T-helper 1 cell (primary cell): ENCODE measurements at places on chromosomes 5 and 9.

GRCh38 chr9:33471361-33471760 is 2.4 kb downstream of the NOL6 start:
- DNase-seq: no peak

DNA sequence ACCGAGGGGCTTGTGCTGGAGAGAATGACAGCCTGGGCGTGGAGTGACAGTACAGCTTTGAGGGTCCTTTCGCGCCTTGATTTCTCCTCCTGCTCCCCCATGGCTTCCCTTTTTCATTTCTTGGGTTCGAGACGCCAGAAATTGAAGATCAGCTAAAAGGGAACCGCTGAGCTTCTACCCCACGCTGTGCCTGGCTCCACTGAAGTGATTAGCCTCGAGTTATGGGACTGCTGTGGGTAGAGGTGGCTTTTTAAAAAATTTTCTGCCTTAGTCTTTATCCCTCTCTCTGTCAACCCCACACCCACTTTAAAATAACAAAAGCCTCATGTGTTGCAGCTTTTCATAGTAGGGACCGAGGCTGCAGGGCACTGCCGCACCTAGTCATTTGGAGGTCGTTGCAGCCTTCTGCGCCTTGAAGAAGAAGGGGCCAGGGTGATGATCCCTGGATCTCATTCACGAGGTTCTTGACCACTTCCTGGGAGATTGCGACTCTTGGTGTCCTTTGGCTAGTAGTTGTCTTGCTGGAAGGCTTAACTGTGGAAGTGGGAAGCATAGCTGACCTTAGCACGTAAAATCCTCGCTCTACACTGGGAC is 603 bp downstream of the PPIP5K2 start:
- no peak for DNase-seq

DNA sequence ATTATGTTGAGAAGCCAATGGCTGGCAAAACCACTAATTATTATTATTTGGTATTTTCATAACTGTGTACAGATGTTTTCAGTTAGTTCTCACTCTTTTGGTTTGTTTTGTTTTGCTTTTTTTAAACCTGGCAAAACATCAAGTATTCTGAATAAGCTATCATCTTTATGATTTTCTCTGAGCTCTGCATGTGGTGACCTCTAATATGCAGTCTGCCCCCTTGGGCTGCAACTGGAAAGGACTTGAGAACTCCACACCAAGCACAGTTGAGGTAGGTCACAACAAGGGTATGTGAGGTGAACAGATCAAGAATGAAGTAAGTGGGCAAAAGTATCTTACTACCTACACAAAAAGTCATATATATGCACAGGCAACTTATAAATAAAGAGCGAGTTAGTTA is 202.2 kb downstream of the NFIB start:
- no peak for DNase-seq

DNA sequence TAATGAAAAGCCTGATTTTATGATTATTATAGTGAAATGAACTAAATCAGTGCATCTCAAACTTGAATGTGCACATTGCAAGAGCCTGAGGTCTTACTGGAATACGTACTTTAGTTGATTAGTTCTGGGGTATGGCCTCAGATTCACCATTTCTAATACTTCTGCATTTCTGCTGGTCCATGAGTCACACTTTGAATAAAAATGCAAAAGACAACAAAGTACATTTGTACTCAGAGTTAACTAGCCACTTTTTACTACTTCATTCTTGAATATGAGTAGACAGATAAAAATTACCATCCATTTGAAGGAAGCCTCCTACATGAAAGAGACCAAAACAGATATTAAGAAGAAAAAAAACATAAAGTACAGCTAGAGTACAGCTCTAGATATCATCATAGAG is 27.1 kb upstream of the PRR16 start:
- DNase-seq: no peak

GRCh38 chr5:179805529-179806249 is 977 bp downstream of the MGAT4B start:
- DNase-seq: no peak

- no peak for DNase-seq
Measured at GRCh38 chr9:86494644-86495111, 140.5 kb upstream of the TUT7 start.

GRCh38 chr5:57219386-57219785 is 45.5 kb downstream of the GPBP1 start:
- DNase-seq: peak; percentile 8

GRCh38 chr5:128083811-128084227 is 253 bp downstream of the SLC12A2 start:
- no peak for DNase-seq

DNA sequence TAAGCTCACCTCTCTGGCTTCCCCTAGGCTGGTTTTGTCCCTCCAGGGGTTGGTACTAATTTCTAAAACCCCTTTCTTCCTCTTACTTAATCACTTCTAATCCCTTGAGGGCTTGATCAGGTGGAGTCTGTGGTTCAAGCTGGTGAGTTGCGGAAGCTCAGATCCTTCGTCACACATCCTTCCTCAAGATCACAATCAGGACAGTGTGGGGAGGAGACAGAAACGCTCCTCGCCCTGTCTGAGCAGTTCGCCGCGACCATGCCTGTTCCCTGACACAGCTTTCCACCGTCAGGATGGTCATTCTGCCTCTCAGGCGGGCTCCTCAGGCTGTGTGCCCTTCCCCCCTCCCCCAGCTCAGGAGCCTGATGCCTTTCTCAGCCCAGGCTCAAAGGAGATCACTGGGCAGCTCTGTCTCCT is 24.3 kb downstream of the CPLX2 start:
- DNase-seq: peak; percentile 87

GRCh38 chr9:129597355-129598088 is 23.4 kb downstream of the C9orf50 start:
- peak; percentile 33 for DNase-seq

GRCh38 chr5:127518319-127518621 is 830 bp downstream of the PRRC1 start:
- DNase-seq: no peak

DNA sequence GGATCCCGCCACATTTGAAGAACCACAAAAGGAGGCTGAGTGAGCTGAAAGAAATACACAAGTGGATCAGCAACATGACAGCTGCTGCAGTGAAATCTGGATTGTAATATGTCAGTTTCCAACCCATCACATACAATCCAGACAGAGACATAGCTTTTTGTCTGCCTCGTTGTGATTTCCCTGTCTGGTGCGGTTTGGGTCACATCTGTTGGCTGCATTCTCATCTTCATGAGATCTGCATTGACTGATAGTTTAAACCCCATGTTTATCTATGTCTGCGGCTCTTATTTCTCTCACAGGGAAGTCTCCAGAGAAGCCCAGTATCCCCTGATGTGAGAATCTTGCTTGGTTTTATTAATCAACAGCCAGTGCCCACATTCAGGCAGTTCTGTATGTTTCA is 403.1 kb upstream of the ZNF608 start:
- DNase-seq: no peak
